ENCODE measurements at places on chromosomes 1 and 21.

DNA sequence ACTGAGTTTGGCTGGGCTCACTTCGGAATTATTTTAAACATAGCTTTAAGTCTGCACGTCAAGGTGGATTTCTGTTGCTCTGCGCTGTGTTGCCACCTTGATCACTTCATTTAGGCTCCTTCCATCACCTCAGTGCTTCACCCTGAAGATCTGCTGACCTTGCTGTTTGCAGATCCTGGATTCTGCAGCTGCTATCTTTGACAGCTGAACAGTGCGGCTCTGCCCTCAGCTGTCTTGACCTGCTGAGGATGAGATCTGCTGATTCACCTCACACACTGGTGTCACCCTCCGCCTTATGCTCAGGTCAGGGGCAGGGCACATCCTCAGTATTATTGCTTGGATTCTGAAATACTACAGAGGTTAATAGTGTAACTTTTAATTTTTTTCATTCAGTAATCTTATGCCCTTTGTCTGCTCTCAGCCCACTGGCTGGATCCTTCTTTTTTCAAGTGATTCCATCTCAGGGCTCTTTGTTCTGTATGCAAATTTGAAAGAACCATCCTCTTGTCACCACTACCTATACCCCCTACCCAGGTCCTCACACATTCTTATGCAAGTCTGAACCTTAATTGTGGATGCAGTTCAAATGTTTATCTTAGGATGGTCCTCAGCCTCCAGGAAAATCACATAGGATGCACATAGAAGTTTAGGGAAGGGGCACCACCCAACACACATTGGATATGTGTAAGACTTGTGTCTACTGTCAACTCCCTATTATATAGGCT lies 364.0 kb downstream of the OLFM3 start:
- no peak for DNase-seq

DNA sequence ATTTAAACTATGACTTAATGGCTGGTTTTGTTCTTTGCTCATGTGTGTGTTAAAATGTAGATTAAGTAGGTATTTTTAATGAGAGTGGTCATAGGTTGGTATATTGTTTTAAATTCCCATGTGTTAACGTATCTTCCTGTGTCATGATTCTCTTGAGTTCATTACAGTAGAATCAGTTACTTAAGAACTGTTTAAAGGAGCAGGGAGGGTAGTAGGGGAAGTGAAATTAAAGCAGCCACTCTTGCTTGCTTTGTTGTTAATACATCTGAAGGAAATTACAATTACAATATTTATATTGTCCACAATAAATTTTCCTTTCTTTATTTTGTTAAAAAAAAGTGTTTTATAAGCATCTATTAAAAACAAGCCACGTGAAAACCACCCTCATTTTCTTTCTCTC lies 119.2 kb upstream of the KIAA1614 start:
- DNase-seq: no peak

GRCh38 chr1:90476411-90476810 lies 240.7 kb downstream of the BARHL2 start:
- DNase-seq: no peak

DNA sequence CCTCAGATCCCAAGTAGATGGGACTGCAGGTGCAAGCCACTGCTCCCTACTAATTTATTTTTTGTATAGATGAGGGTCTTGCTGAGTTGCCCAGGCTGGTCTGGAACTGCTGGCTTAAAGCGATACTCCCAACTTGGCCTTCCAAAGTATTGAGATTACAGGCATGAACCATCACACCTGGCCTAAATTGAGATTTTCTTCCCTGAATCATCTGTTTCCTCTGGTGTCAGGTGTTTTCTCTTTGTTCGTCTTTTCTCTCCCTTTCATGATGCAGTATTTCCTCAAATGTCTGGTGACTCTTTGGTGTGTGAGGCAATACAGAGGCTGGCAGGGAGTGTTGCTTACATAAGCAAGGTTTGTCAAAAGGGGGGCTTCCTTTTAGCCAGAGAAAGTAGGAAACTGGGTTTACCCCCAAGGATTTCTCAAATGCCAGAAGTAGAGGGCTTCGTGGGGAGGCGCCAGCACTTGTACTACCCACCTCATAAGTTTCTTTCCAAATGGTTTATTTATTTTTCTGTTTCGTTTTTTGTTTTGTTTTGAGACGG lies 27.6 kb downstream of the CLDN14 start:
- no peak for DNase-seq

GRCh38 chr1:241592273-241592958 lies 47.8 kb downstream of the CHML start:
- DNase-seq: no peak

DNA sequence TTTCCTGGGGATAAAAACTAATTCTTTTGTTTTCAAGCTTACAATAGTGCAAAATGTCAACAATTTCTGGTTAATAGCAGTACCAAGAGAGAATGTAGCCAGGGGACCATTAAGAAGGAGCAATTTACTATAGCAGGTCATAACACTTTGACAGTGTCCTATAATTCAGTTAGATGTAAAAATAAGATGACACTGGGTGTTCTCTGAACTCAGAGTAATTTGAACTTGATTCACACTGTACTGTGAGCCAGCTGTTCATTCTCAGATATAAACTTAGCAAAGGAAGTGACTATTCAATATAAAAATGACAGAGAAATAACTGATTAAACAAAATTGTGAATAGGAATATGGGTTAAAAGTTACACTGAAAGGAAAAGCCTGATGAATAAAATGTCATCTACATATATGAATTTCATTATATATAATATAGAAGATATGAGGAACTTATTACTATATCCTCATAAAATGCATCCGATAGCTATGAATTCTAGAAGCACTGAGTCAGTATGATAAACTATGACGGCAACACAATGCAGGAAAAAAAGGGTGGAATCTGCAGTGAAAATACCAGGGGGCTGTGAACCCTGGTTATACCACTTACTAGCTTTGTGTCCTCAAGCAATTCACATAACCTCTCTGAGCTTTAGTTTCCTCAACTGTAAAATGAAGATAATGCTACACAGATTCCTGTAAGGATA lies 135.9 kb downstream of the ACBD6 start:
- no peak for DNase-seq

GRCh38 chr1:217052626-217053025 lies 329.4 kb upstream of the ESRRG start:
- DNase-seq: no peak
